ENCODE measurements at places on chromosomes 2 and 18.
A peak's percentile ranks its signal among the peaks of the same experiment; 100 is the strongest.

DNA sequence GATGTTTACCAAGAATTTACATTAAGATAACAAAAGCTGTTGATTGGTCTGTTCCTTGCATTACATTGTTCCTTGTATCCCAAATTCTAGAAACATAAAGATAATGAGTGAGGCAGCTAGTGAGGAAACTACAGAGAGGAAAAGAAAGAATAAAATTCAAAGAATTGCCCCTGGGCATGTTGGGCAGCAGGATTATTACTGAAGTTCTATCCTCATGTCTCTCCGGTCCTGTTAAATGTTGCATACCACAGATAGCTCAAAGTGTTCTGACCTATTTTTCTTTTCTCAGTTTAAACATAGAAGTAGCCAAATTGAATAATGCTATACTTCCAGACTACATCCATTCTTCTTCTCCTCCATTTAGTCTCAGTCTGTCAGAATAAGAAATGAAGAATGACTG, 58.2 kb upstream of the DYNC1I2 start:
- DNase-seq: no peak

GRCh38 chr2:209456489-209456888, 32.6 kb downstream of the MAP2 start:
- DNase-seq: no peak

GRCh38 chr2:1731447-1731962, 12.8 kb downstream of the PXDN start:
- peak; percentile 78 for DNase-seq

GRCh38 chr18:46054956-46055837, 16.9 kb downstream of the PSTPIP2 start:
- no peak for DNase-seq

GRCh38 chr2:138829326-138829919, 49.2 kb upstream of the NXPH2 start:
- DNase-seq: peak; percentile 67

- DNase-seq: no peak
These were observed 187.5 kb upstream of the NRXN1 start for GRCh38 chr2:51219468-51219867.
